ENCODE measurements at places on chromosomes 1 and 21.
A peak's percentile ranks its signal among the peaks of the same experiment; 100 is the strongest.

- DNase-seq, result no peak
Observed at GRCh38 chr1:35691080-35691479, 27.6 kb downstream of the C1orf216 start.

- no peak for DNase-seq
Observed at GRCh38 chr1:213596729-213597128, 391.0 kb upstream of the PROX1 start.

- DNase-seq, result no peak
Observed at GRCh38 chr1:222616525-222616924, 1.4 kb upstream of the MIA3 start.

DNA sequence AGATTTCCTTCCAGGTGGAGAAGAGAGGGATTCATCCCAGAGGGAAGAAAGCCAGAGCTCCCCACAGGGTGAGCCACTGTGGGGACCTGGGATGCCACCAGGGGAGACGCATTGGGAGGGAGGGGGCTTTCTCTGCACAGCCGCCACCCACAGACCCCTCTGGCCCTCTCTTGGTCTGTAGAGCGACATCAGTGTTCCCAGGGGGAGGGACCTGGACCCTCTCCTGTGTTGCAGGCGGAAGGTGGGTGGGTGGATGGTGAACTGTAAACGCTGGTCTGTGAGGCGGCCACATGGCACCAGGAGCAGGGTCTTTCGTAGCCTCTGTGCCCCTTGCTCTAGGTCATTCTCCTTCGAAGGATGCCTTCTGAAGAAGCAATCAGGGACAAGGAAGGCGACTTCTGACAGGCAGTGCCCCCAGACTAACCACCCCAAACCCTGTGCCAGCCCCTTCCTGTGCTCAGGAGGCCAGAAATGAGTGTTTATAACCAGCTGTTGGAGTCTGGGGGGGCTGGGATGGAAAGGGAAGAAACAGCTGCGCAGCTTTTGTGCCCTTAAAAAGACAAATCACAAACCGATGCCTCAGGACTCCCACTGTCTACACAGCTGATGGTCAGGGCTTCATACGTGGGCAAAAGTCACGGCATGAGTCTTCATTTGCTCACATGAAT is 121.4 kb upstream of the ZBTB40 start:
- DNase-seq, result no peak

DNA sequence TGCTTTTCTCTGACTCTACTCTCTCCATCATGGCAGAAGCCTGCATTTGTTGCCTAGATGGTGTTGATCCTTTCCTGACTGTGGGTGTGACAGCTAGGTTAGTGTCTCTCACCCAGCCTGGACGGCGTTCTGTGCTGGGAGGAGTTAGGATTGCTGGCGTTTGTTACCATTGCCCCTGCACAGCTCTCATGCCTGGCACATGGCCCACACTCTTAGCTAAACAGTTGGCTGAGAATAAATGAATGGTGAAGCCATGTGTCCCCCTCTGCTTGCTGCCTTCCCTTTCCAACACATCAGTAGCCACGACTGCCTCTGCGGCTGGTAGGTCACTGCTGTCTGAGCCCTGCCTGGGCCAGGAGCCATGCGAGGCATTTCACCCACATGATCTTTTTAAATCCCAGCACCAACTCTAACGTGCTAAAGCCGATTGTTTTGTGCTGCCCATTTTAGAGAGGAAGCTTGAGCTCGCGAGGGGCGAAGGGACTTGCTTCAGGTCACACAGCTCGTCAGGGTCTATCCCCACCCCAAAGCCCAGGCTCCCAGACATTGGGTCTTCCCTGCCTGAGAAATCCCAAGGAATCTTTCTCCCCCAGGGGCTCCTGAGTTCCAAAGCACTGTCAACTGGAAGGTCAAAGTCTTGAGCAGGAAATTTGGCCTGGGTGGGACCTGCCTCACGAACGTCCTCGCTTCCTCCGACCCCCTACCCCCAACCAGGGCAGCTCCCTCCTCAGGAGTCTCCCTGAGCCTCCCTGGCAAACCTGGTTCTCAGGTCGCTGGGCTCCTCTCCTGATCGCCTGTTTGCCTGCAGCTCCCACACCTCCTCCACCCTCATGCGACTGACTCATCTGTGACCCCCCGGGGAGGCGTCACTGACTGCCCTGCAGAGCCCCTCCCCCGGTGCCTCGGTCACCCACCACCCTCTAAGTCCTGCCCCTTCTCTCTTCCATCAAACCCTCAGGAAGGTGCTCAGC is 271.7 kb upstream of the C1orf174 start:
- no peak for DNase-seq

DNA sequence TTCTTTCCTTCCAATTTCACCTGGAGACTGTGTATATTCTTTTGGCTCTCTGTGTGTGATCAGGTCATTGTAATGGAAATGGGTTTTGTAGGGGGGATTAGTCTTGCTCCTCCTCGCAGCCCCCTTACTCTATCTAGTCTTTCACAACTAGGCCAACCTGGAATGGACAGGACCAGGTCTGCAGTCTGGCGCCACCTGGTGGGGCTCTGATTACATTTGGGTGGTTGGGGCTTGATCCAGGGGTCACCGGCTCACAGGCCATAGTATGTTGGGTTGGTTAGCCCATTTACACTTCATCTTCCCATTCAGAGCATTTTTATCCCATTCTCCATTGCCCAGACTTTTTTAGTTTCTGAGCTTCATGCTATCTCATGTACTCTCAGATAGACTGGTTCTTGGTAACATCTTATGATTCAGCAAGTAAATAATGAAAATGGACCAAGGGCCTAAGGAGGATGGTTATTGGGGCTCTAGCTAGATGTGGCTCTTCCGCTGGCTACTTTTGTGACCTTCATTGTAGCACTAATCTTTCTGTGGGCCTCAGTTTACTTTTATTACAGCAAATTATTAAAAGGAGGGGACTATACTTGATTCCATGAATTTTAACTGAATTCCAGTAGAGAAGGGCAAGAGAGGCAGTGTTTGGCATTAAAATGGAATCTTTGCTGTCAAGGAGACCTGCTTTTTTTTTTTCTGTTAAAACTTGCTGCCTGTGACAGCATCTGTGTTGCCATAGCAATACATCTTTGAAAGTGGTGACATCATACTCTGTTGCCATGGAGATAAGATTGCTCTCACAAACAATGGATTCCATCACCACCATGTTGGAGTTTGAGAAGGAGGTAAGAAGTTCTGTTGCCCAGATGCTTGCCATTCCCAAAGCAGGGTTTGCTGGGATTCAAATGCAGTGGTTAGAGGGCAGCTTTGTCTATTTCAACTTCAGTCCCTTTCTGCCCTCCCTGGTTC is 150.1 kb downstream of the PLXNA2 start:
- DNase-seq, result peak; percentile 22

- no peak for DNase-seq
Observed at GRCh38 chr1:113912594-113913311, 7.6 kb downstream of the DCLRE1B start.

DNA sequence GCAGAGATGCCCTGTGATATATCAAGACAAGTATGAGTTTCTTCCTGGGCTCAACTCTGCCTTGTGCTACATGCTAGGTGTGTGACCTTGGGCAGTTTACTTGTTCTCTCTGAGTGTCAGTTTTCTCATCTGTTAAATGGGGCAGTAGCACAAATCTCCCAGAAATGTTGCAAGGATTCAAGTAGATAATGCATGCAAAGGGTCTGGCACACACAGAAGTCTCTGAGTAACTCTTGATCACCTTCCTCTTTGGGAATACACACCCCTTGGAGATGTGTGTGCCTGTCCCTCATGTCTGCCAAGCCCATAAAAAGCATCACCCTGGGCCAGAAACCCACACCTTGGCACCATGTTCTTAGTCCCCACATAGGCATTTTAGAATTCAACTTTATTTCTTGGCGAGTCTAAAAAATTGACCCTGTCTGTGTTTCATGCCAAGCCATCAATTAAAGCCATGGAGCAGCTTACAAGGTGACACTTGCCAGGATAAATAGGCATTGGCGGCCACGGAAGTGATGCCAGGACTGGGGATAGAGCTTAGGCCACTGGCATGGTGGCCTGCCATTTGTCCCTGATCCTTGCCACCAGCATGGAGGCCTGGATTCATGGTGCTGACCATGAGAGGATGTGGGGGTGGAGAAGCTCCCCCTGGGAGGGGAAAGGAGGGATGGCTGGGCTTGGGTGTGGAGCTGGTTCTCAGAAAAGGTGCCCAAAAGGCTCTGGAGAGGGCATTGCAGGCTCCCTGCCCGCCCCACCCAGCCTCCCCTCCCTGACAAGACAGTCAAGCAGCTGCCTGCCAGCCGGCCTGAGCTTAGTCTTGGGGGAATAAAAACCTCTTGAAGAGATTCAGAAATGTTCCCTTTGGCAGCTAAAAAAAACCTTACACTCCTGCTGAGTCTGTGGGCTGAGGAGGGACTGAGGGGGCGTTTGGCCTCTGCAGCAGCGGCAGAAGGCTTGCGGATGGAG is 118.0 kb upstream of the IPO9 start:
- no peak for DNase-seq

GRCh38 chr1:230246551-230246950 is 179.5 kb downstream of the GALNT2 start:
- DNase-seq, result no peak

DNA sequence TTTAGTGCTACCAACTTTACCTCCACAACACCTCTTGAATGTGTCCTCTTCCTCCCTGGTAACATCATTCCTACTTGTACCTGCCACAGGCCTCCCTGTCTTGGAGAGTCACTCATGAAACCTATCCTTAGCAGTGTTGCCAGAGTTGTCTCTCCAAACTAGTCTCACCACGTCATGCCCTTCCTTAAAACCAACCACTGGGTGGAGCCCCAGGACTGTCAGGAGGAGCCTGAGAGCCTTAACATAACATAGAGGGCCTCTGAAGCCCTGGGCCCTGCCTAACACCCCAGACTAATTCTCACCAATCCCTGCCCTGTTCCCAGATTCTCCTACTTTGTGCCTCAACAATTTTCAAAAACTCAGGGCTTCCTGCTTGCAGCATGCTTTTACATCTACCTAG is 65.3 kb downstream of the ZNF697 start:
- DNase-seq, result peak; percentile 88

DNA sequence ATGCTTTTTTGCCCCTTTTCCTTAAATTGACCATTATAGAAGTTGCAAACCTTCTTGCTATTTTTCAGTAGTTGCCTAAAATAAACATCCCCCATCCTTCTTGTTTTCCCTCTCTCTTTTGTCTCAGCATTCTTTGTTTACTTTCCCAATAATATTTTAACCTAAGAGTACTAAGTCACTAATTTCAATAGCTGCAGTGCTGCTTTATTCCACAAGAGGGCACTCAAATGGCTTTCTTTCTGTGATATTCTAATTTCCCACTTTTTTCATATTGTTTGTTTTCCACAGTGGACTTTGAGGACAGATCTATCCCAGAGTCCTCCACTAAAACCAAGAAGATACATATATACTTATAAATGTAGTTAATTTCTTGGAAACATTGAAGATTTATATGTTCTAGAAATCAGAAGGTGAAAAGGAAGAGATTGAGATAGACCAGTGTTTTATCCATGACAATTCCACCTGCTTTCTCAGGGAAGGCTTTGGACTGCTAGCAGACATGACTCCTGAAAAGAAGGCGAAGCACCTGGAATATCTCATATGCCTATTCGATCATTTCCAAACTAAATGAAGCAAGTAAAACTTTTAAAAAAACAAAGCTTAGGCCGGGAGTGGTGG is 104.8 kb upstream of the GRIK1 start:
- DNase-seq, result peak; percentile 1

DNA sequence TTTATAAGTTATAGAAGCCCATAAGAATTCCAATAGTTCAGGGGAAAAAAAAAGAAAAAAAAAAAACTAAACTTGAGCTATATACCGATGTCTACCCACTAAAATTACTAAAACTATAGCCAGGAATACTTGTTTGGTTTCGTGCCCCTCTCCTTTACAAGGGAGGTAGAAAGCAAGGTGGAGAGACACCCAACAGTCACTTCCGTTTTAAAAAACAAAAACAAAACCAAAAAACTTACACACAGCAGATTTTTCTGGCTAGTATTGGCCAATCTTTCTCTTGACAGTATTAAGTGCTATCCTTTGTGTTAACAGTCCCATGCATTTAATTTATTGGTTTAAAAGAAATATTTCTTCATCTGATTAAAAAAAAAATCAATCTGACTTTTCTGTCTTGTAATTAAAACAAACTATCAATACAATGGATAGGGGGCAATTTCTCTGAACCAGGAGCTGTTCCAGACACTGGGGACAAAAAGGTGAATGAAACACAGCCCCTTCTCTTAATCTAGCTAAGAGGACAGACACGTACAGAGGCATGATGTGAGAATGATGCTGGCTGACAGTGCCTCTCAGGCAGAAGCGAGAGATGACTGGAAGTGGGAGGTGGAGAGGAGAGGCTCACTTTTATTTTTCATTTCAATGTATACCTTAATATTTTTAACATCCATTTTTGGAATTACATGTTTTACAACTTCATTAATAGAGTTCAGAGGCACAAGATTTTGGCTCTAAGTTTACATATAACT is 214.8 kb downstream of the RERE start:
- no peak for DNase-seq

DNA sequence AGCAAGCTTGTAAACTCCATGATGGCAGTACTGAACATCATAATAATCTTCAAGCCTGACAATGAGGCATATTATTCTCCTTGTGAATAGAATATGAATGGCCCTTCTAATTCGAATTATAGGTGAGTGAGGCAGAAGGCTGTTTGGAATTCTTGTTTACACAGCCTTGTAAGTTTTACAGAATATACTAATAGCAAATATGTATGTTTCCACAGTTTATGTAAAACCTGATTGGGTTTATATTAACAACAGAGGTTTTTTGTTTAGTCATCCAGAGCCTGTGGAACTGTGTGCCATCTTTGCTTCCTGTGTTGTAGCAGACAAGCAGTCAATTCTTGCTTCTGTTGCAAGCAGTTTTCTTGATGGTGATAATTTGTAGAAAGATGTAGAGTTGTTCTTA is 8.0 kb downstream of the OSBPL9 start:
- DNase-seq, result no peak

DNA sequence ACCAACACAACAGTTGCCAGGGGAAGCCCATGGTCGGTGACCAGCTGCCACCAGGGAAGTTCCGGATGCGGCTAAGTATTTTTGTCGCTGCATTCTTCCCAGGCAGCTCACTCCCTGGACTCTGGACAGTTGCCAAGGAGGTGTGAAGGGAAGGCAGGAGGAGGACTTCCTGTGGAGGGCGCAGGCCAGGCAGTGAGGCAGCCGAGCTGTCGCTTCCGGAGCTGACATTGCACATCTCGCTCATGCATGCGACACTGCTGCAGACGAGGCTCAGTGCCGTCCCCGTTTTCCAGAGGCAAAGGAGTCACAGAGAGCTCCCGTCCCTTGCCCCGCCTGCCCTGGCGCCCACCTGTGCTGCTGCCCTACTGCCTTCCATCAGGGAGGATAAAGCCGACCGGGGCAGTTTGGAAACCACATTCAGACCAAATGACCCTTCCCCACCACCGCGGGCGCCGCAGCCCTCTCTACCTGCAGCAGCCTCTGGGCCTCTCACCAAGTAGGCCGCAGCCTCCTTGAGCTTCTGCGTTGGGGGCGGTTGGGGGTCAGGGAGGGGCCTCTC is 81.4 kb downstream of the NENF start:
- DNase-seq, result no peak

DNA sequence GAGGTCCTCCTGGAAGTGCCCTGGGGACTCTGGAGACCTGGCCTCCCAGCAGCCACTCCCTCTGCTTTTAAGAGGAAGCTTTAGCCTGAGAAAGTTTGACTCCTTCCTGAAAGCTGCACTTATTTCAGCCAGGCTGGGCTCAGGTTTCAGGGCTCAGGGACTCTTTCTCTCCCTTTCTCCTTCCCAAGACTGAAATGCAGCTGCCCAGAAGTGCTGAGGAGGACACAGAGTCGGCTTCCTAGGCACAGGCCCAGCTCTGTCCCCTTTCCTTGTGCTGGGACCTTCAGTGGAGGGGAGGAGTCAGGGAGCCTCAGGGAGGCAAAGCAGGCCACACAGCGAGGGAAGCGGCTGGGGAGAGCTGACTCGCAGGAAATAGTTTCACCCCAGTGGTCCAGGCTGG is 137.3 kb downstream of the NAV1 start:
- no peak for DNase-seq

- DNase-seq, result no peak
Observed at GRCh38 chr1:36530261-36530660, 47.5 kb upstream of the CSF3R start.

All from inflammatory macrophage treated with lipopolysaccharide for 1 hour (primary cell).